Uterus (tissue), 4 donors: ENCODE measurements at places on chromosomes 13 and 19. TPM values are rescaled to one million over a fixed set of nuclear protein-coding genes. Genes with fewer than 3 reads are reported as not detected.

Gene SPTBN4
- 3.1 TPM for total RNA-seq

DNA sequence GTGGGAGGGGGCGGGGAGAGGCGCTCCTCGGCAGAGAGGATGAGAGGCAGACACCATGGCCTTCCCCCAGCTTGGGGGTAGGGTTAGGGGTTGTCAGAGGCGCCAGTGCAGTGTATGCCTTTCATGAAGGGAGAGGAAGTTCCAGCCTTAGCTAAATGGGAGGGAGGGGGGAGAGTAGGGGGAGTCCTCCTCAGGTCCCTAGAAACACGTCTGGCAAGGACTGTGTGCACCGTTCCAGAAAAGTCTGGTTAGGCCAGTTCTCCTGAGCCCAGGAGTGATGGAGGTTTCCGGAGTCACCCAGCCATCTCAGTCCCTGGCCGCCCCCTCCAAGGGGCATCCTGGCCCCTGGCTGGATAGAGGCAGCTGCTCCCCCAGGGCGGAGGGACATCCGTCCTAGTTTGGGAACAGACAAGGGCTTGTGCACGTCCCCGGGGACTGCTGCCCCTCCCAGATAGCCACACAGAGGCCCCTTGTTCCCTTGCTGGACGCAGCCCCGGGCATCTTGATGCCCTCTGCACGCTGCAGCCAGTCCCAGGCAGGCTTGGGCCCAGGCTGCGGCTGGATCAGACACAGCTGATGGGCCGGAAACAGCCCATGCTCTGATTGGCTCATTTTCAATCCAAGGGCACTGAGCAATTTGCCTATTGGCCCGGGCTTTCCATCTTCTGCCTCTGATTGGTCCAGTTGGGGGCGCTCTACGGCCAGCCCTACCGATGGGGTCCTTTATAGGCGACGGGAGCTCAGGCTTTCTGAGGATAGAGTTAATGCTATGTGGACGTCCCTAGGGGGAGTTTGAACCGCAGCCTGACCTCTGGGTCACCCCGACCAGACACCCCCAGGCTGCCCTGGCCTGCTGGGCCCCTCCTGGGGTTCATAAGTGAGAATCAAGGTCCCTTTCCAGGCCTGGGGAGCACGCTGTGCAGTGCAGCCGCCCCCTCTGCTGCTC lies 3.8 kb downstream of the S1PR2 start:
- peak overlapping the region; percentile 5 for H3K4me3 ChIP-seq
- H3K27me3 ChIP-seq, result no peaks in the 10 kb centered on the region
- no peaks in the 10 kb centered on the region for H3K36me3 ChIP-seq
- peak overlapping the region; percentile 89 for H3K27ac ChIP-seq
- peak; percentile 46 for DNase-seq

DNA sequence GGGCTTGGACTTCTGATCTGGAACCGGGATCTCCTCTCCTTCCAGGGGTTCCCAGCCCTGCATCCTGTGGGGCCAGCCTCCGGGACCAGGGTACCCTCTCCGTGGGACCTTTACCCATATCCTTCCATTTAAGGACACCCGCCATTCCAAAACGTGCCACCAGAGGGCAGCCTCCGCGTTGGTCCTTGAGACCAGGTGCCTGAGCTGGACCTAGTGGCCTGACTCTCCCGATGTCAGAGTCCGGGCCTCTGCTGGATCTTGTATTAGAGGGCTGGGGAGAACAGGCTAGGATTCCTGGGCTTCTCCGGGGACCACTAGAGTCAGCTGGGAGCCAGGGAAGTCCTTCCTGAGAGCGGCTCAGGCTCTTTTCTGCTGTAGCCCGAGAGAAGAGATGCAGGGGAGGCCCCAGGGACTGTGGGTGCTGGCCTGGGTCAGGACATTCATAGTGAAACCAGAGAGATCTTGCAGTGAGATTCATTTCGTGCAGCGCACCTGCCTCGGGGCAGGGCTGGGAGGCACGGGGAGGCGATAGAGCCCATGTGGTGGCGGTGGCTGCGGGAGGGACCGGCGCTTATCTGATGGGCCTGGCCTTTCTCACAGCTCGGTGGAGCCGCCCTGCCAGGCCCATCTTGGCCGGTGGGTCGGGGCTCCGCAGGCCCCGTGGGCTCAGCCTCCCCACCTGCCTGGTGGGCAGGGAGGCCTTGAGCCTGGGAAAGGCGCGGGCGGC lies 9.8 kb upstream of the SLC7A10 start:
- no peak overlapping the region for H3K27ac ChIP-seq
- peak; percentile 69 for DNase-seq
- H3K4me3 ChIP-seq, result no peak overlapping the region

DNA sequence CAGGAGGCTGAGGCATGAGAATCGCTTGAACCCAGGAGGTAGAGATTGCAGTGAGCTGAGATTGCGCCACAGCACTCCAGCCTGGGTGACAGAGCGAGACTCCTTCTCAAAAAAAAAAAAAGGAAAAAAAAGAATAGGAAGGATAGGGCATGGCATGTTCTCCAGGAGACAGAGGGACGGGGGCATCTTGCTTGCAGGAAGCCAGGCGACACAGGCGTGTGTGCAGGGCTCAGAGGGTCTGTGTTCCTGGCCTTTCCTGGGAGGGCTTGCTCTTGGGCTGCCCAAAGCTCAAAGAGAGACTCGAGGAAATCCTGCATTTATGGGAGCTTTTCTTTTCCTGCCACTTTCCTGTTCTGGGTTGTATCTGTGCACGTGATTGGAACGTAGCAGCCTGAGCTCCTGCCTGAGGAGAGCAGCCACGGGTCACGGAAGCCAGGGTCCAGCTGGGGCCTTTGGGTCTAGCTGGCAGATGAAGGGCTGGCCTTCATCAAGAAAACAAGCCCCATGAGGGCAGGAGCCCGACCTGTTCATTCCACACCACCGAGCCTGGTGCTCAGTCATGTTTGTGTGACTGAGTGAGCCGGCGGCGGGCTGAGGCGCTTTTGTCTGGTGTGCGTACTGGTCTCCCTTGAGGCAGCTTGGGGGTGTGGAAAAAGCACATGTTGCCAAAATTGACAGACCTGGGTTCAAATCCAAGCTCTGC lies 44.5 kb downstream of the CAPN12 start:
- peak overlapping the region; percentile 100 for H3K27ac ChIP-seq
- H3K4me1 ChIP-seq, result peaks cover 23% of the 10 kb centered on the region
- H3K27me3 ChIP-seq, result no peaks in the 10 kb centered on the region
- H3K36me3 ChIP-seq, result no peaks in the 10 kb centered on the region

DNA sequence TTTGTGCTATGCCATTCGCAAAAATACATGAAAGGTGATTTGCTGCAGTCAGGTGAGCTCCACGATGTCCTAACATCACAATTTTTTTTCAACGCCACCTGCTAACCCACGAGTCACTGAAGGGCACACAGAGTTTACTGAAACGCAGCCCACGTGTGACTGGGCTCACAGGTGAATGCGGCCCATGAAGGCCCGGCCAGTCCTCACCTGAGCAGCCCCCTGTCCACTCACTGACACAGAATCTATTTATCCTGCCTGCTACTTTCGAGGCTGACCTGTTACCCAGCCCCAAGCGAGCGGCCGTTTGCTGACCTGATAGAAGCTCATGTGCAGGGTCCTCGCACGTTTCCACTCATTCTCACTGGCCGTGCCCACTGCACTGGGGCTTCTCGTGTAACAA lies 121.9 kb upstream of the SOX1 start:
- no peak for DNase-seq
- no peak overlapping the region for H3K4me3 ChIP-seq
- H3K27ac ChIP-seq, result no peak overlapping the region
- no peaks in the 10 kb centered on the region for H3K4me1 ChIP-seq

DNA sequence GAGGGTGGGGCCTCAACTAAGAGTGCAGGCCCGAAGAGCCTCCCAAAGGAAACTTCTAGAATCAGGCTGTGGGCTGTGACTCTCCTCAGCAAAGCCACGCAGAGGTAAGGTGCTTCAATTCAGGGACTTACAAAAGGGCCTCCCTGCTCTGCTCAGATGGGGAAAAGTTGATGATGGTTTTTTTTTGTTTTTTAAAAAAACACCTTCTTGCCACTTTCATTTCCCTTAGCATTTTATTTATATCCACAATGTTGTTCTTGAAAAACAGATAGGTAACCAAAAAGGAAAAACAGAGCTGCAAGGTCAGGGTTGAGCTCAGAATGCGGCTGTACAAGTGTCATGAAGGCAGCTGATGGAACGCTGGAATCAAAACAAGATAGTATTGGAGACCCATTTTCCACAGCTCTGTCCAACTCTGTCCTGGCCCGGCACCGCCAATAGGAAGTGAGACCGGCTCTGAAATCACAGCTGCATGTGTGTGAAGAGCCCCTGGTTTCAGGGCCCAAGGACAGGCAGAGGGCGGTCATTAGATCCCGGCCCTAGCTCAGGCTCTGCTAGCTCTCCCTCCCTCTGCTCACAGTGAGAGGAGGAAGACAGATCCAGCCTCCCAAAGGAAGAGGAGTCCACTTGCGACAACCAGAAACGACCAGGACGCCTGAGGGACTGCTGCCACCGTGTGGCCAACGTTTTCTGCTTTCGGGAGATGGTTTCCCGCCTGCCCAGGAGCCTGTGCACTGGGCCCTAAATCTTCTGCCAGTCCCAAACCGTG lies 58.3 kb downstream of the KLF2 start:
- peak overlapping the region; percentile 87 for H3K27ac ChIP-seq
- H3K4me1 ChIP-seq, result peaks cover 24% of the 10 kb centered on the region
- no peaks in the 10 kb centered on the region for H3K36me3 ChIP-seq
- DNase-seq, result peak; percentile 92
- no peaks in the 10 kb centered on the region for H3K27me3 ChIP-seq

DNA sequence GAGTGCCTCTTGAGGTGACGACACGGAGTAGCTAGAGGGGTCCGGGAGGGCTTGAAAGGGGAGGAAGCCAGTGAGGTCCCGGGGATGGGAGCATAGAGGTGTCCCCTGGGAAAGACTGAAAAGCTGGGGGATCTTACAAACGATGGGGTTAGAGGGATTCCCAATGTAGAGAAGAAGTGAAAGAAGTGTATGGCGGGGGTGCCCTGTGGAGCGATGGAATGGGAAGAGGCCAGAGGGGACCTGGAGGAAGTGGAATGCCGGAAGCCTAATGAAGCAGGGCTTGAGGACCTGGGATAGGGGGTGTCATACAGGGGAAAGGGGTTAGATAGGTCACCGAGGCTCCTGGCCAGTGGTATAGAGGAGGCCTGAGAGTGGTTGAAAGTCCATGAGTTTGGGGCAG lies 580 bp downstream of the AP2A1 start:
- H3K27ac ChIP-seq, result peak overlapping the region; percentile 86
- no peaks in the 10 kb centered on the region for H3K27me3 ChIP-seq
- H3K4me1 ChIP-seq, result peaks cover 14% of the 10 kb centered on the region
- DNase-seq, result no peak
- peak overlapping the region; percentile 96 for H3K4me3 ChIP-seq
